ENCODE measurements at places on chromosomes 6 and 20.
A peak's percentile ranks its signal among the peaks of the same experiment; 100 is the strongest.

GRCh38 chr6:110389689-110390382 is 25.5 kb downstream of the DDO start:
- DNase-seq: no peak

- no peak for DNase-seq
These were observed 23.2 kb upstream of the PTCHD4 start for GRCh38 chr6:48134246-48134645.

- DNase-seq: no peak
These were observed 444.4 kb upstream of the MARCKS start for GRCh38 chr6:113412589-113413357.

GRCh38 chr6:7051780-7052442 is 55.9 kb upstream of the RREB1 start:
- peak; percentile 28 for DNase-seq

GRCh38 chr6:167420858-167421766 is 96.2 kb downstream of the TTLL2 start:
- no peak for DNase-seq

- DNase-seq: no peak
These were observed 524.6 kb upstream of the JARID2 start for GRCh38 chr6:14721103-14721758.

GRCh38 chr6:117960877-117961276 is 53.8 kb downstream of the SLC35F1 start:
- no peak for DNase-seq

- no peak for DNase-seq
These were observed 715.6 kb downstream of the QKI start for GRCh38 chr6:164130151-164130550.

DNA sequence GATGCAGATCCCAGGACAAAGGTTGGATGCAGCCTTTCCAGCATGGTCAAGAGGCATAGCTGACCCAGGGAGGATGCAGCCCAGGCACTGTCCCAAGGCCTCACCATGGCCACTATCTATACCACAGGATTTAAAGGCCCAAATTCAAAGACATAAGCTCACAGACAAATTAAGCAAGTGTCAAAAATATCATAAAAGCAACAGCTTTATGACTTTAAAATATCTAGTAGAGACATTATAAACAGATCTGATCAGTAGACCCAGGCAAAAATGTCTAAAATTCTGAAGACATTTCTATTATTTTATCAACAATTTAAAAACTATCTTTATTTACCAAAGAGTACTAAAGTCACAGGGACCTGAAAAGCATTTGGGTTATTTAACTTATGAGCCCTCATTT is 373.5 kb downstream of the CDC5L start:
- no peak for DNase-seq

GRCh38 chr6:17035257-17036064 is 66.4 kb upstream of the STMND1 start:
- no peak for DNase-seq

DNA sequence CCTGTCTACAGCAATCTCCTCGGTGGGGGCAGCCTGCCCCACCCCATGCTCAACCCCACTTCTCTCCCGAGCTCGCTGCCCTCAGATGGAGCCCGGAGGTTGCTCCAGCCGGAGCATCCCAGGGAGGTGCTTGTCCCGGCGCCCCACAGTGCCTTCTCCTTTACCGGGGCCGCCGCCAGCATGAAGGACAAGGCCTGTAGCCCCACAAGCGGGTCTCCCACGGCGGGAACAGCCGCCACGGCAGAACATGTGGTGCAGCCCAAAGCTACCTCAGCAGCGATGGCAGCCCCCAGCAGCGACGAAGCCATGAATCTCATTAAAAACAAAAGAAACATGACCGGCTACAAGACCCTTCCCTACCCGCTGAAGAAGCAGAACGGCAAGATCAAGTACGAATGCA is 19.4 kb downstream of the PRDM1 start:
- DNase-seq: no peak

GRCh38 chr6:128848212-128848935 is 34.6 kb upstream of the LAMA2 start:
- no peak for DNase-seq

DNA sequence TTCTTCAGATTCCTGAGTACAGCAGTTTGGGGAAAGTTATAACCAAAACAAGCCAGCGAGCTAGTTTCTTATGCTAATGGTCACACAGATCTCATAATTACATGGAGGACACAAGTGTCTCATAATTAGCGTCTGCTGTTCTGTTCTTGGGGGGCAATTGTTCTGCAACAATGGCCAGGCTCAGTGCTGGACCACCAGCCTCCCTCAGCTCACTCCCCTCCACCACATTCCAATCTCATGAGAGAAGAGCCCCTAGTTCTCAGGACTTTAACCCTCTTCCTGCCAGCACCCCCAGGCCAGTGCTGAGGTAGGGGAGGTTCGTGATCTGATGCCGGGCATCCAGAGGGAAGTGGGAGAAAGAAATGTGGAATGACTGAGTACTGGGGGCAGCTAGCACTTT is 20.2 kb upstream of the TOX2 start:
- DNase-seq: no peak

DNA sequence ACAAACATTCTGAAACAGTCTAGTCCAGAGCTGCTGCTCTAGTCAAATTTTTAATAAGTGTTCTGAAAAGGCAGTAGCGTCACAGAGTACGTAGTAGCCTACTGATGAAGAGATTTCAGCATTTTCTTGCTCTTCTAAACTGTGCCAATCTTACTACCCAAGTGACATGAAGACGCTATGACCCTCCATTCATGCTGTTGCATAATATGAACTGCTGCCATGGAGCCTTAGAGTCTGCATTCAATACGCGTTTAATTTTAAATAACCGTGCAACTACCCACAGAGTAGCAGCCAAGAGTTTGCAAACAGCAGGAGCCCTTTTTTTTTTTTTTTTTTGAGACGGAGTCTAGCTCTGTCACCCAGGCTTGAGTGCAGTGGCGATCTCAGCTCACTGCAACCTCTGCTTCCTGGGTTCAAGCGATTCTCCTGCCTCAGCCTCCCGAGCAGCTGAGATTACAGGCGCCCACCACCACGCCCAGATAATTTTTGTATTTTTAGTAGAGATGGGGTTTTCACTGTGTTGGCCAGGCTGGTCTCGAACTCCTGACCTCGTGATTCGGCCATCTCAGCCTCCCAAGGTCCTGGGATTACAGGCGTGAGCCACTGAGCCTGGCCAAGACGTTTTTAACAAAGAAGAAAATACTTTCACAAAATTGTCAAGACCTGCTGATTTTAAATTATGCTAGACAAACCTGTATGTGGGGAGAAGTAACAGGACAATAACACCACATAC is 44.3 kb downstream of the EZR start:
- DNase-seq: no peak

DNA sequence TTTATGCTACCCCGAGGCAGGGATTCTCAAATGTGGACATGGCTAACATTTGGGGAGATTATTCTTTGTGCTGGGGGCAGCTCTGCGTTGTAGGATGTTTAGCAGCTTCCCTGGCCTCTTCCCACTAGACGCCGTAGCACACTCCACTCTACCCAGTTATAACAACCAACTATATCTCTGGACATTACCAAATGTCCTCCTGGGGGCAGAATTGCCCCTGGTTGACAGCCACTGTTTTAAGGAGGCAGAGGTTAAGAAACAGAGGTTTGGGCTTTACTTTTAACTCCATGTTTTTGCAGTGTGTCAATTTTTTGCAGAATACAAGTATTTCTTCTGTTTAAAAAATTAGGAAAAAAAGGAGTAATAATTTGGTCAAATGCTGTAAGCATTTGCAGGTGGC is 56.2 kb upstream of the BMP6 start:
- no peak for DNase-seq

GRCh38 chr20:32655903-32656512 is 17.7 kb downstream of the C20orf203 start:
- no peak for DNase-seq

GRCh38 chr6:143288923-143289322 is 161.6 kb downstream of the ADAT2 start:
- no peak for DNase-seq

- no peak for DNase-seq
These were observed 323.1 kb downstream of the HDGFL1 start for GRCh38 chr6:22892452-22892851.

DNA sequence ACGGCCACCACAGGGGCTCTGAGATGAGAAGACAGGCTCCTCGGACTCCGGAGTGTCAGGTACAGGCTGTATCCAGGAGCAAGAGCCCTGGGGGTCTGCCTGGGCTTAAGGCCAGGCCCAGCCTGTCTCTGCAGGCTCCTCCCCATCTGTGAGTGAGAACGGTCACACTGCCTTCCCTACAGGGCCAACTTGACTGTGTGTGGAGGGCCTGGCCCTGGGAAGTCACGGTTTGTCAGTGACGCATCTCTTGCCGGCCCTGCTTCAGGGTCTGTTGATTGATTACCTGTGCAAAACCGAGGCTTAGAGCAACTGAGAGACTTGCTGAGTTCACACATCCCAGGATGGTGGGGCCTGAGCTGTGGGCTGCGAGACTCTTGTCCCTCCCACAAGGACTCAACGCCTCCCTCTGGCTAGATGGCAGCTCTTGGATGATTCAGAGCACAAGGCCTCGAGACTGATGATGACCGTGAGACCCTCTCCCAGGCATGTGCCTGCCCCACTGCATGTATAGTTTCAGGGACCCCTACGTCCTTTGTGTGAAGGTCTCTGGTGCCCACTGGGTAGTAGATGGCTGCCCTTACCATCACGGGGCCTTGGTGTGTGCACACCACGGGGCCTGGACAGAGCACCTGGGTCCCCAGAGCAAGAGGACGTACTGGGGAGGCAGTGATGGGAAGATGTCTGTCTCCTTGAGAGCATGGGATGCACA is 5.9 kb downstream of the RBM38 start:
- no peak for DNase-seq

DNA sequence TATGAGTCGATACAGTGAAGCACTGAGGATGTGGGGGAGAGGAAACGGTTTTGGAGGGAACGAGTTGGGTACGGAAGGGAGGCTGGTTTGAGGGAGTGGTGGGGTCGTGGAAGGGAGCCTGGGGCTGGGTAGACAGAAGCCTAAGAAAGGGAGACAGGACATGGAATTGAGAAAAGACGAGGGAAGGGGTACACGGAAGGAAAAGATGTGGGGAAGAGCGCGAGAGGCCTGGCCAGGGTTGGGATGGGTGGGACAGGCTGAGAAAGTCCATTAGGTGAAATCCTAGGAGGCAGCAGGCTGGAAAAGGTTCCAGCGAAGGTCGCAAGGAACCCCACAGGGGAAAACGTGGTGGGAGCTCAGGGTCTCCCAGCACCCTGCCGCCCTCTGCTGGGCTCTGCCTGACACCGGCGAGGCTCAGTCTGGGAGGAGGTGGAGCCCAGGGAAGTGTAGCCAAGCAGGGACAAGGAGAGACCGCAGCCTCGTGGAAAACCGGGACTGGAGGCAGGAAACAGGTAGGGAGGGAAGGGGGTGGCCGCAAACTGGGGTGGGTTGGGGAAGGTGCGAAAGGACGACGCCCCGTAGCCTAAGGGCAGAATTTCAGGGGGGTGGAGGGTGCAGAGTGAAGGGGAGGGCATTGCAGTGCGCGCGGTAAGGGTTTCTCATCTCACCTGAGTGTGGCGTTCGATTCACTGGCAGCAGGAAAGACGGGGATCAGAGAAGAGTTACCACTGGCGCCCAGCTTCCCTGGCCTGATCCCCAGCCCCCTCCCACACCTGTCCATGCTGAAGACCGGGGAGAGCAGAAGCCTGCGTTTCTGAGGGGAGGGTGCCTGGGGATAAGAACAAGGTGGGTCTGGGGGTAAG is 4.3 kb downstream of the GABBR1 start:
- peak; percentile 36 for DNase-seq

GRCh38 chr6:91149956-91150705 is 563.3 kb upstream of the MAP3K7 start:
- no peak for DNase-seq

DNA sequence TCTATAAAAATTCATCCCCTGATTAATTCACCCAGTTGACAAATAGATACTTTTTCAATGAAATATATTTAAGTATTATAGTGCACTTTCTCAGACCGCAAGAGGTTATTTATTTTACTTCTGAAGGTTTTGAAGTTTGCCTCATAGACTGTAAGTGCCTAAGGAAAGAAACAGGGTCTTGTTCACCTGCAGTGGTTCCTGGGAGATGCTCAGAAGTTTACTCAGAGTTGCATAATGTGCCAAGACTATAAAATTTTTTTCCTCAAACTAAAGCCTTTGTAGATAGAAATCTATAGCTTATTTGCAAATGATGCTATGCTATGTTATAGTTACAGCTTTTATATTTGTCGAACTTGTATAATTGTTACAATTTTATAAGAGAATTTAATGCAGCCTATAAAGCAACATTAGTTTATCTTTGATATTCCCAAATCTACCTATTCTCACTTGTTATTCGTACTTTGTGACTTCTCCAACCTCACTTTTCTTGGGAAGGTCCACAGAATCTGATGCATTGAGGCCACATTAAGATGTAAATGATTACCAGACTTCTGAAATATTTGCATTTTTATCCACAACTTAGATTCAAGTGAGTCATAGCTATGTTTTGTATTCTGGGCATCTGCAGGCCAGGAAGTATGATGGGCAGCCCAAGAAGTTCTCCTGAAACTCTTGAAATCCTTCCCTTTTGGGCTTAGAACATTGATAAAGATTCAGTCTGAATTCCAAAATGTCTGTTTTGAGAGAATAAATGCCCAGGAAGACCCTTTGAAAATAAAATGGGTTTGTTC is 35.7 kb downstream of the KCNQ5 start:
- DNase-seq: no peak

- no peak for DNase-seq
These were observed 948.0 kb upstream of the EPHA7 start for GRCh38 chr6:94367316-94367715.

DNA sequence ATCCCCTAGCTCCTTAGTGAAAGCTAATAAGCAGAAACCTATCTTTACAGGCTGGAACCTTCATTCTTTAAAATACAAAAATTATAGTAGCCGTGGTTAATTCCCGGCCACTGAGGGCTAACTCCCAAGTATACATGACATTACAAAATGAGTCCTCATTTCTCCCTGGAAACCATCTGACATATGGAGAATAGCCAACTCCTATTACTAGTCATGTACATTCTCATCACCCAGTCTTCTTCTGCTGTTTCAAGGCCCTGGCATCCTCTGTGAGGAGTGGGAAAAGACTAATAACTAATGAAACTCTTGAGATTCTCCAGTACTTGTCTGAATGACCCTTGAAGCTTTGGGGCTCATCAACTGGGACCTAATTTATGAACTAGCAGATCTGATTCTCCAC is 30.2 kb downstream of the CSNK2A1 start:
- DNase-seq: no peak

DNA sequence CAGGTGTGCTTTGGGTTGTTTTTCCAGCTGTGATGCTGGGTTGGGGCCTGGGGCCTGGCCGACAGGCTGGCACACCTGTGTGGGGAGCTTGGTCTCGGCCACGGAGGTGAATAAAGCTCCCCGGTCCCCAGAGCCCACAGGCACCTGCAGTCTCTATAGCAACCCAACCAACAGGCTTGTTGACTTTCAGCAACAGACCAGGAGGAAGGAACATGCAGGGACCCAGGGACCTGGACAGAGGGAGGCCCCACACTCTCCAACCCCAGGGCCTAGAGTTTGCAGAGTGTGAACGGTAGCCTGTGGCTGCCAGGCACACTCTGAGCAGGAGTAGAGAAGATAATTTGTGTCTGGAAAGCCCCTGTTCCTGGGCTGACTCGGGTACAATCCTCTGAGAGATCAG is 14.6 kb upstream of the SYNJ2 start:
- DNase-seq: no peak

GRCh38 chr6:21845018-21845417 is 251.5 kb downstream of the SOX4 start:
- DNase-seq: no peak
